ENCODE measurements at places on chromosomes 5 and 9.

GRCh38 chr9:78821126-78821822 is 524.3 kb downstream of the PSAT1 start:
- DNase-seq: no peak

DNA sequence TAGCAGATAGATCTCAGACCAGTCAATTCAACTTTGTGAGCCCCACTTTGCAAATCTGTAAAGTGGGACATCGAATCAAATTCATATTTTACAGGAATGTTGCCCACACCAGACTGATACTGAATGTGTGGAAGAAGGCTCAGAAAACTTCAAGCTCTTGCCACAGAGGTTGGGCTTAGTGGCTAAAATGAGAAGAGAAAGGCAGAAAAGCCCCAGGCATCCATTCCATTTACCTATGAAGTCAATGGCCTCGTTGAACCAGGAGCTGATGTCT is 1.7 kb downstream of the DUSP1 start:
- no peak for DNase-seq

GRCh38 chr5:89253666-89254352 is 370.8 kb upstream of the MEF2C start:
- no peak for DNase-seq

DNA sequence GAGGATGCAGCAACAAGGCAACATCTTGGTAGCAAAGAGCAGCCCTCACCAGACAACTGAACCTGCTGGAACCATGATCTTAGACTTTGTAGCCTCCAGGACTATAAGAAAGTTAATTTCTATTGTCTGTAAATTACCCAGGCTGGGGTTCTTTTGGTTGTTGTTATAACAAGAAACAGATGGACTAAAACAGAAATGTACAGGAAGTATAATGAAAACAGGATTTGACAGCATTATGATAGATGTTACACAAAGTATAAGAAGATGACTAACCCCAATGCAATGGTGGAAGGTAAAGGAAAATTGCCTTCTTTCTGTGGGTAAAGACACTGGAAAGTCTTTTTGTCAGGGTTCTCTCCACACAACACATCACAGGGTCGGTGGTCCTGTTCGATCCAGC is 204.2 kb downstream of the SGCD start:
- DNase-seq: no peak

DNA sequence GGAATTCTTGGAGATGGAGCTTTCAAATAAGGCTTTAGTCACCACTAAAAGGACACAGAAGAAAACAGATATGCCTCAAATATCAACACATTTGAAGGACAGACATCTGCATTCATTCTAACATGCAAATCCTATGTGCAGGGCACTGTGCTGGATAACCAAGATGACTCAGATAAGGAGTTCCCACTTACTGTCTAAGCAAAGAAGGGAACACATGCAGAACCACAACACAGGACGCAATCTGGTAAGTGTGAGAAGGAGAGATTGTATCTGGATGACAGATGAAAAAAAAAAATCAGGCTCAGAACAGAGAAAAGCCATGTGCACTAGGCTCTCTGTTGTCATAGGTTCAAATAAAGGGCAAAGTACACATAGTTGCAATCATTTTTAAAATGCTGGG is 42.5 kb downstream of the ELAVL2 start:
- DNase-seq: no peak

GRCh38 chr5:72847439-72847838 is 31.0 kb downstream of the TNPO1 start:
- DNase-seq: no peak

DNA sequence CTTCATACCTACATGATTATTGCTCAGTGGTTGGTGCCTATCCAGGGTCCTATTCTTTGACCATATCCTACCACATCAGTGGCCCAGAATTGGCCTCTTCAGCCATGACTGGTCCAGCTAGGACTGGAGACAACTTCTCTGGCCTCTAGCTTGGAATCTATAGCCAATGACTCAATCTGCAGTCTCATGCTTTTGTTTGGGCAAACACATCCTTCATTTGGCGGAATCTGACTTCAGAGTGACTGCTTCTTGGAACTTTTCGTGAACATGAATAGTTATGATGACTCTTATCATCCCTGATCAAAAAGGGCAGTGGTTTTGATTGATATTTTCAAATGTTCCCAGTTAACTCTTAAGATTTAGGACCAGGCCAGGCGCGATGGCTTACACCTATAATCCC is 134.1 kb downstream of the PAPPA start:
- no peak for DNase-seq

DNA sequence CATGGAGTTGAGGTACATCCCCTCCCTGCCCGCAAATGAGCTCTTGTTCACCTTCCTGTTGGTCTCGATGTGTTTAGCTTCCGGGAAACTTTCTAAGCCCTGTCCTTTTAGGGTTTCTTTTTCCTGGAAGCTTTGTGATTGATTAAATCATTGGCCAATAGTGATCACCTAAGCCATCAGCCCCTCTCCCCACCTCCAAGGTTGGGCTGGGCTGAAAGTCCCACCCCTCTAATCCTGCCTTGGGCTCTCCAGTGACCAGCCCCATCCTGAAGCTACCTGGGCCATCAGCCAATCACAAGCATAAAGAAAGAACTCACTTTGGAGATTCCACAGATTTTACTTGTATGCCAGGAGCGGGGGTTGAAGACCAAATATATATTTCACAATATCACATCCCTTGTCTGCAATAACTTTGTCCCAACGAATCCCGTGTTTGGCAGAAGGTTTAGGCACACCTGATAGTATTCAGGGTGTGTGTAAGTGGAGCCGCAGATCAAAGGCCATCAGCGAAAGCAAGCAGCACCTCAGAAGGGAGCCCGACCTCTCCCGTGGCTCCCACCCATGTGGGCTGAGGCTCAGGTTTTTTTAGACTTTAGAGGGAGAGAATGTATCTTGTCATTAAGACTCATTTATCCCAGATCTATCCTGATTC is 20.4 kb downstream of the ROPN1L start:
- no peak for DNase-seq

DNA sequence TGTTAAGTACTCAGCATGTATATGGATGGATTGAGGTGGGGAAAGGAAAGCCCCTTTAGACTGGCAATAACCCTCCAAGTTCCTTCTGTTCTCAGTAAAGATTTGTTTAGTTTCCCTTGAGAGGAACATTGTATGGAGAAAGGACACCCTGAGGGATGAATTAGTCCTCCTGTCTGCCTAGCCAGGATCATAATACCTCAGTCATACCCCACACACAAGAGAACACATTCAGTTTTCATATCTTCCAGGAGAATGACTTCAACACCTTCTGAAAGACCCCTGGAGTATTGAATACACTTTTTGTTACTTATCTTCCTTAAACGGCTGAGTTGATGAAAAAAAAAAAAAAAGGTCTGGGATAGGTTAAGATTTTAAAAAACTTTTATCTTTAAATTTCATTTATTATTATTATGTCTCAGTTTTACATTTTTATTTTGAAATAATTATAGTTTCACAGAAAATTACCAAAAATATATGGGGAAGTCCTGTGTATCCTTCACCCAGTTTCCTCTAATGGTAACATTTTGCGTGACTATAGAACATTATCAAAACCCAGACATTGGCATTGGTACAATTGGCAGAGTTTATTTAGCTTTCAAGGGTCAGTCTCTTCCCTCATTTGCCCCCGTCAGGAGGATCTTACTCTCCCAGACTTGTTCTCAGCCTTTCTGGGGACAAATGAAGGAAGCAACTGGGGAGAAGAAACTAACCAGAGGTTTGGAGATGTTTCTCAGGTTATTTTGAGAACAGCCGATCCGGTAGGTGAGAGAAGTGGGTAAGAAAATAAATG is 88.0 kb downstream of the ACTBL2 start:
- no peak for DNase-seq

DNA sequence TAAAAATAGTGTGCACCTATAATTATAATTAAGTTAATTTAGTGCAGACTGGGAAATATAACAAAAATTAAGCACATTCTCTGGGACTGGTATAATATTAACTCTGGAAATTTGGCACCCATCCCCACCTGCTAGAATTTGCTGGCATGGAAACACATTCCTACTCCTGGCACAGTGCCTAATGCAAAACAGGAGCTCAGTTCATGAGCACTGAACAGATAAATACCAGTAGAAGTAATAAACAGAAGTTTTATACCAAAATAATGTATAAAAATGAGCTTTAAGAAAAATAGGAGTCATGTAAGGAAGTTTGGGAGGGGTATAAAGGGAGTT is 23.7 kb upstream of the NPR3 start:
- DNase-seq: peak; percentile 33

GRCh38 chr9:128448746-128449145 is 7.1 kb upstream of the ODF2 start:
- no peak for DNase-seq

- DNase-seq: no peak
Measured at GRCh38 chr9:2039294-2040180, 24.4 kb downstream of the SMARCA2 start.

GRCh38 chr5:66701244-66701643 is 105.1 kb downstream of the MAST4 start:
- DNase-seq: no peak

- DNase-seq: no peak
Measured at GRCh38 chr9:108786901-108787689, 68.7 kb downstream of the ACTL7B start.

DNA sequence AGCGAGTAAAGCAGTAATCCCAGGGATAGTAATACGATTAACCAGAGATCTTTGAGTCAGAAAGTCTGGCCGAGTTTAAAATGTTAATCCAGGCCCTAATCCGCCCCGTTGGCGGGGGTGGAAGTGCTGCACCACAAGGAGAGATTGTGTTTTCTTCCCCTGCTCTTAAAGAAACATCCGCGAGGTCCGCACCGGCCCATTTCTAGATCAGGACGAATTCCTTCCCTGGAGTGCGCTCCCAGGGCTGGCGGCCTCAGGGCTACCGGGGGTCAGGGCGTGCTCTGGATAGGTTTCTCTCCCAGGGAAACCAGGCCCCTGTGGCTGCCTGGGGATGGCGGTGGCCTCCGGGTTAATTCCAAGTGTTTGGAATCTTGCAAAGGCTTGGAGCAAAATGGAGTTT is 9.3 kb upstream of the NEUROG1 start:
- DNase-seq: no peak

DNA sequence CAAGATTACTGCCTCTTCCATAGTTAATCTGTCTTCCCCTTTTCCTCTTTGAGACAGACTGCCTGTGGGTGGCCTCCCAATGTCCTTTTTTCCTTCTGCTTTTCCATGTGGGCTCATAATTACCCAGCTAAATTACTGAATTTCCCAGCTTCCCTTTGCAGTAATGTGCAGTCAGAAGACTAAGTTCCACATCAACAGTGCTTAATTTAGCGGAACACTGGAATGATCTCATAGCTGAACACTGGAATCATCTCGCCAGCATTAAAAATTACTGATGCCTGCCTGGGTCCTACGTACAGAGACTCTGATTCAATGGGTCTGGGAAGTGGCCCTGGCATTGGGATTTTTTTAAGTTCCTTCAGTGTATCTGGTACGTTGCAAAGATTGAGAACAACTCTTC is 84.3 kb downstream of the DNAH5 start:
- DNase-seq: no peak

GRCh38 chr5:62937661-62938558 is 359.3 kb downstream of the LRRC70 start:
- no peak for DNase-seq

DNA sequence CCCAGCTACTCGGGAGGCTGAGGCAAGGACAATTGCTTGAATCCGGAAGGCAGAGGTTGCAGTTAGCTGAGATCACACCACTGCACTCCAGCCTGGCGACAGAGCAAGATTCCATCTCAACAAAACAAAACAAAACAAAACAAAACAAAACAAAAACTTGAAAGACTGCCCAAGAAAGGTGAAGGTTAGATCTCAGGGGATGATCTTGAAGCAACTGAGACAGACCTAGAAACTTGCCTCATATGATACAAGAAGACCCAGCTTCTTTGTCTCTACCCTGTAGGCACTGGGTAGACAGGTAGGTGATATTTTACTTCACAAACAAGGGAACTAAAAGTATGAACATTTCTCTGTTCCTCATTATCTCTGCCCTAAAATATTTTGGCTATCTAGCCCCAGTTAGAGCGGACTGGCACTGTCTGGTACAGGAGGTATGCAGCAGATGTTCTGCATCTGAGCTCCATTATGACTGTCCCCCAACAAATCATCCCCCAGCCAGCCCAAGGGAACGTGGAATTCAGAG is 26.3 kb upstream of the SHOC1 start:
- DNase-seq: no peak

- DNase-seq: no peak
Measured at GRCh38 chr9:137665697-137666512, 47.1 kb downstream of the EHMT1 start.

- no peak for DNase-seq
Measured at GRCh38 chr9:27394154-27394825, 97.3 kb upstream of the EQTN start.

DNA sequence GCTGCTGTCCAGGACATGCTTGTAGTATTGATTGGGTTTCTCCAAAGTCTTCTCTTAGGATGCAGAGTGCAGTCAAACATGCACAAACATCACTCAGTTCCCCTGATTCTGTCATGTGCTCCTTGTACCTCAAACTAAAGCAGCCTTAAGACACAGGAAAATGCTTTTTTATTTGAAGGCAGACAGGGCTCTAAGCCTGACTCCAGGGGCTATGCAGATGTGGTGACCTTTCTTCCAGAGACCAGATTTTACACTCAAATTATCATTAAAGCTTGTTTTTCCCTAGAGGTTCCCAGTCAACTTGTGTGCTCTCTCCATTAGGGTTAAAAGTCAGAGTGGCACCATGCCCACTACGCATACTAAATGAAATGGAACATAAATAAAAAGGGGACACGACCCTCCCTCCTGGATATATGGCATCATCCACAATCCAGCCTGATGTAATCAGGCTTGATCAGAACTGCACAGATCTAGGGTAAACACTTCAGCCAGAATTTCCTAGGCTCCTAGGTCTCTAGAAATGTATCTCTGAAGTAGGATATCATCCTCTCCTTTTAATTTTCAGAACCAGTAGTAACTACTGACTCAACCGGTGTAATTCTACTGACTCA is 771.1 kb downstream of the NR2F1-AS1 start:
- no peak for DNase-seq

DNA sequence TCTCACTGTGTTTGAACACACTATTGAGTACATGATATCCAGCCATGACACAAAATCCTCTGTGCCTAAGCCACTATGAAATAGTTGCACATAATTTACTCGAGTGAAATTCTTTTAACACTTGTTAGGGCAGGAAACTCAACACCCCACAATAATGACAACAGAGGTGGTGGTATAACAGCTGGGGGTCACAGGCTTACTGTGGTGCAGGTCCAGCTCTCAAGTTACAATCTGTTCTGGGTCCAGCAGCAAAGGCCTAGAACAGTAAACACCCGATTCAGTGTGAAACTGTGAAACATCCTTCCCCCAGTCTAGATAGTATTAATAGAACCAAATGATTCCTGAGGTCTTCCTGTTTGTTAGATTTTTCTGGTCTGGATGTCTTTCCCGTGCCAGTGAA is 102.9 kb upstream of the APC start:
- no peak for DNase-seq

Measured in BE2C (cell line).